ENCODE measurements at places on chromosomes 16 and 17. TPM values are rescaled to one million over a fixed set of nuclear protein-coding genes. Genes with fewer than 3 reads are reported as not detected.

DNA sequence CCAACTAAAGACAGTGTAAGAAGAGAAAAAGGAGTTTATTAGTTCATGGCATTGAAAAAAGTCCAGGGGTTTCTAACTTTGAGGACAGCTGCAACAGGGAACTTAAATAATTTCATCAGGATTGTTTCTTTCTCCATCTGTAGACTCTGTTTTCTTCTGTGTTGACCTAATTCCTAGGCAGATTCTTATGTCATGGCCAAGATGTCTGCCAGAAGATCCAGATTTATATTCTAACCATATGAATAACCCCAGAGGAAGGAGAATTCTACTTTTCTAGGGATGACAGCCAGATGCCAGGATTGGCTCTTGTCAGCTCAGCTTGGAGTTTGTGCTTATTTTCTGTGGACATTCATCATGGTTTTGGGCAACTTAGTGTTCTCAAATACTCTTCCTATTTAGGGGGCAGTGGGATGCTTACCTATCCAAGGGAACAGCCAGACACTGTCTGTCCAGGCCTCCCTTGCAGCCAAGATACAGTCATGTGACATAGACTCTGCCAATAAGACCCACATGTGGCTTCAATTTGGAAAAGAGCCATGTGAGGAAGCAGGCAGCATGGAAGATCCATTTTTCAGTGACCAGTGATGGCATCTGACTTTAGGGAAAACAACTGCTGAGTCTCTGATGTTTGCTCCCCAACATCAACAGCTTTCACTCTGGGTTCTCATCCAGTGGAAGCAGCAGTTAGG is 18.2 kb downstream of the PCTP start:
- no peak for DNase-seq

- DNase-seq, result no peak
Measured at GRCh38 chr17:80352991-80353665, 61.8 kb upstream of the ENDOV start.

- DNase-seq, result peak; percentile 61
Measured at GRCh38 chr16:4244254-4245076, 2.6 kb upstream of the SRL start.

GRCh38 chr17:14311981-14312380 is 11.1 kb downstream of the HS3ST3B1 start:
- no peak for DNase-seq

DNA sequence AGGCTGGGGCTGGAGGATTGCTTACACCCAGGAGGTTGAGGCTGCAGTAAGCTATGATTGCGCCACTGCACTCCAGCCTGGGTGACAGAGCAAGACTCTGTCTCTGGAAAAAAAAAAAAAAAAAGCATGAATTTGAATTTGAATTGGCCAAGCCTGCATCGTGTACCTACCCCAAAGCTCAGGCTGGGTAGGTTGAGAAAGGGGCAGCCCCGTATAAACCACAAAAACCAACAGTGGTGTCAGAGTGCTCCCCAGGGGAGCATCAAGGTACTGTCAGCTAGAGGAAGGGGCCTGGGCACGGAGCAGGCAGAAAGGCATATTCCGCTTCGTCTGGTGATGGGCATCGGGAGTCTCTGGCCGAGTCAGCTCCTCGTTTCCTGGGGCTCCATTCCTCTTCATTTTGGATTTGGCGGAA is 40.9 kb downstream of the RAP1GAP2 start:
- DNase-seq, result no peak

DNA sequence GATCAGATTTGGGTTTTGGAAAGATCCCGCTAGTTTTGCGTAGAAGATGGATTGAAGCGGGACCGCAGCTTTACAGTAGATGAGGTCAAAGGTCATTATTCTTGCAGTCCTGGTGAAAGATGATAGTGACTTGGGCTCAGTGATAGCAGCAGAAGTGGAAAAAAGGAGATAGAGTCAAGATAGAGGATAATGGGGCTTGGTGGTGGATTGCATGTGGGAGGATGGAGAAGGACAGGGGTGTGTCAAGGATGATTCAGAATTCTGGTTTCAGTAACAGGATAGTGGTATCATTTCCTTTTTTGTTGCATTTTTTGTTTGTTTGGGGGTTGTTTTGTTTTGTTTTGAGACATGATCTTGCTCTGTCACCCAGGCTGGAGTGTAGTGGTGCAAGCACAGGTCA is 28.7 kb downstream of the CHD9NB start:
- DNase-seq, result no peak

The OR4D1 gene
- total RNA-seq, result not detected

DNA sequence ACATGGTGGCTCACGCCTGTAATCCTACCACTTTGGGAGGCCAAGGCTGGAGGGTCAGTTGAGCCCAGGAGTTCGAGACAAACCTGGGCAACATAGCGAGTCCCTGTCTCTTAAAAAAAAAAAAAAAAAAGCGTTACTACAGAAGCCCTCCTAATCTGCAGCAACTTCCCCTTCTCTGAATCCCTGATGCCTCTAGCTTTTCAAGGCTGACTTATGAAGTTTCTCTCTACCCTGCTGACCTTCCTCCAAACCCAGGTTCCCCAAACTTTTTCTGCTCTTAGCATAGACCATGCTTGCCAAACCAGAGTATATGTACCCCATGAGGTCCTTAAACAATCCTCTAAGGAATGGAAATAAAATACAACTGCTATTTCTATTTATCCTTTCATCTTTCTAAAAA is 16.4 kb downstream of the LYRM1 start:
- no peak for DNase-seq

The CDH1 gene
- 37.7 TPM for total RNA-seq

DNA sequence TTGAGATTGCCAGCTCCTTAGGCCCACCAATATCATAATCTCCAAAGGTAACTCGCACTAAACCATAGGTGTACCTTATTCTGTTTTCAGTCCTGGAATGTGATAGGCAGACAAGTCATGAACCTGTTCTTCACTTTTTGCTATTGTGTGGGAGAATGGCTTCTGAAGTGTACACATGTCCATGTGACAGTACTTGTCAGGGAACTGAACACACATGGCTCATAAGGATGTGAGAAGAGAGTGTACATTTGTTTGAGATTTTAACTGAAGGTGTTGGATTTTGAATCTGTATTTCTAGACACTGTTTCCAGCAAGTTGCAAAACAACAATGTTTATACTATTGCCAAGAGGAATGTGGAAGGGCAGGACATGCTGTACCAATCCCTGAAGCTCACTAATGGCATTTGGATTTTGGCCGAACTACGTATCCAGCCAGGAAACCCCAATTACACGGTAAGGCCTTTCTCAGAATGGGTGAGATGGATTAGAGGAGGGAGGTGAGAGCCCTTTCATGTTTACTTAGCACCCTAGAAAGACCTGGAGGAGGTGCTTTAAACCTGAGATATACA is 14.5 kb upstream of the RASL10B start:
- DNase-seq, result no peak

- no peak for DNase-seq
Measured at GRCh38 chr16:88758944-88759244, 26.1 kb downstream of the PIEZO1 start.

GRCh38 chr17:43020789-43021740 is 1.1 kb downstream of the VAT1 start:
- peak; percentile 45 for DNase-seq

GRCh38 chr17:16887523-16888095 is 84.3 kb downstream of the TNFRSF13B start:
- no peak for DNase-seq

DNA sequence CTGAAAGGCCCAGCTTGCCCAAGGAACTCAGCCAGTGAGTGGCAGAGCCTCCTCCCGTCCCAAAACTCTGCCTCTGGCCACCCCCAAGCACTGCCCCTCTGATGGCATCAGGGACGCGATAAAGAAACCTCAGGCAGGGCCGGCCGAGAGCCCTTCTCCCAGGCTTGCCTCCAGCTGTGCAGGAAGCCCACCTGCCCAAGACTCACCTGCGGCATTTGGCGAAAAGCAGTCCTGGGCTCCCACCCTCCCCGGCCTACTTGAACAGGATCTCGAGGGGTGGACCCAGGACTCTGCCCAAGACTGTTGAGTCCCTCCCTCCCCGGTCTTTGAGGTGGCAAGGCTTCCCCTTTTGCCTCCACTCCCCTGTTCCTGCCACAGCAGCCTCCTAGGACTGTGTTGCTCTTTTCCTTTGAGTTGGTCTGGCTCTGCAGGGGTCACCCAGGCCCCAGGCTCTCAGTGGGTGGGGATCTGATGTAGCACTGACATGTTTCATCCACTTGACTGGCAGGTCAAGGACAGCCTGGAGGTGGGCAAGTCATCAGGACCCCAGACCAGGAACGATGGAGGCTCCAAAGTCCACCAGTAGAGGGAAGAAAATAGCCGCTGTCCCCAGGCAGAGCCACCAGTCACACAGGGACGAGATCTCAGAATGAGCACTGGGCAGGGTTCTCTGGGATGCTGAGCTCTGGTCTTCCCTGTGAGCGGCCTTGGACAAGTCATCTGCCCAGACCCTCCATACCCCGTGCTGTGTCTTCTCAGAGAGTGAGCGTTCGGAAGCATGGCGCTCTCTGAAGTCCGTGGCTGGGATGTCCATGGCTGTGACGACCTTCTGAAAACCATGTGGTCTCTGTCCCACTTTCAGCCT is 111.0 kb upstream of the TNRC6C start:
- DNase-seq, result no peak

DNA sequence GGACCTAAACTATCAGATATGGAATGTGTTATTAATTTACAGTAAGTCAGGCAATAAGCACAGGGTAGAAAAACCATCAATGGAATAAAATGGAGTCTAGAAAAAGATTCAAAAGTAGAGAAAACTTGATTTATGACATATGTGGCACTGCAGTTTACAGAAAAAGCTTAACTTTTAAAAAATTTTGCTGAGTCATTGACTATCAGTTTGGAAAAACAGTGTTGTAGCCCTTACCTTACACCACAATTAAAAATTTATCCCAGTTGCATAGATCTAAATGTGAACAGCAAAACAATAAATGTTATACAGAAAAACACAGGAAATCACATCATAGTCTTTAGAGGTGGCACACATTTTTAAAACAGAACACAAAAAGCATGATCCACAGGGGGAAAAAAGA is 108.5 kb downstream of the USP22 start:
- DNase-seq, result no peak

DNA sequence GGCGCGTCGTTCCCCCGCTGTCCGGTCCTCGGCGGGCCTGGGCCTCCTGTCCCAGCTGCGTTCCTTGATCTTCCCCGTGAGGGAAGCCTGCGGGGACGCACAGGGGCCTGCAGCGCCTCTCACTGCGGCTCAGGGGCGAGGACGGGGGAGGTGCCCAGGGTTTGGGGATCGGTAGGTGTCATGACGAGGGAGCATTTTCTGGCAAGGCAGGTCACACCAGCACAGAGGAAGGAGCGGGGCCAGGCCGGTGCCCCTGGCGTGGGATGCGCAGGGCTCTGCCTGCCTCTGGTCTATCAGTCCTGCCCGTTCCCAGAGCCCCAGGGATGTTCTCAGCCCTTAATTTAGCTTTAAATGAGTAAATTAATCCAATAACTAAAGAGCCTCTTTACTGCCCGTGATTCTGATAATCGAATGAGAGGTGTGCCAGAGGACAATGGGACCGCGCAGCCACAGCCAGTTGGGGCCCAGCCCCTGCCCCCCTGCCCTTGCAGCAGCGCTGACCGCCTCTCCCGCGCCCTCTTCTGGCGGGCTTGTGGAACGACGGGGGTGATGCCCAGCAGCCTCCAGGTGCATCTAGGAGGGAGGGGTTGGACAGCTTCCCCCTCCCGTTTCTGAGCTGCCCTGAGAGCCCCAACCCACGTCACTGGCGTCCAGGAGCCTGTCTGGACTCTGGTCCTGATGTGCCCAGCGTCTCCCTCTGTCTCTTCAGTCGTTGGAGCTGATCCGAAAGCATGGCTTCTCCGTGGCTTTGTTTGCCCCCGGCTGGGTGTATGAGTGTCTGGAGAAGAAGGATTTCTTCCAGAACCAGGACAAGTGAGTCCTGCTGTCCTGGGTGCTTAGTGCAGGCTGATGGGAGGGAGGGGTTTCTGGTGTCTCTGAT is 7.9 kb downstream of the ENGASE start:
- DNase-seq, result peak; percentile 52

DNA sequence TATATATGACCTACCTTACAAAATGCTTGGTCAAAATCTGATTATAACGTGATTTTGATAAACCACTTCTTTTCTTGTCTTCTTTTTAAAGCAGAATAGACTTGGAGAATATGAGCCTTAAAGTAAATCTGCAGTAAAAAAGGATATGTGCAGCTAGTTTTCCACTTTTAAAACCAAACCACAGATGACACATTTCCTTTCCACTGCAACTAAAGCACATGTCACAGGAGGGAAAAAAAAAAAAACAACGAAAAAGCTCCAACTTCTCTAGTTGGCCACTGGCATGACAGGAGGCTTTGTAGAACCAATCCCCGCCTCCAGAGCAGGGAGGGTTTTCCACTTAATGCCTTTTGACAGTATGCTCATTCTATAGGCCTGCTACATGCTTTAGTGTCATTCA is at the start of gene EVI2A:
TSS of gene EVI2A (minus strand) at position 142 of the 400 bp plus-strand sequence. CDS start 2,609 bp downstream, outside the sequence.
- peak; percentile 80 for DNase-seq

DNA sequence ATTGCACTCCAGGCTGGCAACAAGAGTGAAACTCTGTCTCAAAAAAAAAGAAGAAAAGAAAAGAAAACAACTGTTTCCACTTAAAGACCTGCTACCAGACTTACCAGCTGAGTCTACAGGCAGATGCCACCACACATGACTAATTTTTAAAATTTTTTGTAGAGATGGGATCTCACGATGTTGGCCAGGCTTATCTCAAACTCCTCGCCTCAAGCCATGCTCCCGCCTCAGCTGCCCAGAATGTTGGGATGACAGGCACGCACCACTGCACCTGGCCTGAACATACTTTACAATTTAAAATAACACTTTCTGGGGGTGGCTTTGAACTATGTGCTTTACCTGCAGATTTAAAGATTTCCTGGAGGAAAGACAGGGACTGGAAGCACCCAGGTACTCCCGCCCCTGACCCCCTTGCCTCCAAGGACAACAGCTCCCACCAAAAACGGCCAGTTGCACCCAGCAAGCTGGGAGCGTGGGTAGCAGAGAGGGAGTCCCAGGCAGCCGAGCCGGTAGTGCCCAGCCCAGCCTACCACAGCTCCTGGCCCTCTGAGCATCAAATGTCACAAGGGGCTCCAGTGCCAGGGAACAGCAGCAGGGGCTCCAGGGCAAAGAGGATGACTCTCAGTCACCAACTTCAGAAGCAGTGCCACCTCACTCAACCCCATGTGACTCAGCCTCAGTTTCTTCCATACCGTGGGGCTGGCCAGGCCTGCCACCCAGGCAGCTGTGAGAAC is 262.9 kb downstream of the PARN start:
- DNase-seq, result no peak

The CA5A gene
- total RNA-seq, result not detected

GRCh38 chr16:84922351-84923120 is 88.8 kb downstream of the ZDHHC7 start:
- DNase-seq, result no peak

Data from MCF 10A (cell line).